Effector memory CD4-positive, alpha-beta T cell (primary cell): ENCODE measurements at places on chromosomes 1 and 21.

- no peak for DNase-seq
These were observed 23.4 kb downstream of the RPL5 start for GRCh38 chr1:92855236-92855635.

DNA sequence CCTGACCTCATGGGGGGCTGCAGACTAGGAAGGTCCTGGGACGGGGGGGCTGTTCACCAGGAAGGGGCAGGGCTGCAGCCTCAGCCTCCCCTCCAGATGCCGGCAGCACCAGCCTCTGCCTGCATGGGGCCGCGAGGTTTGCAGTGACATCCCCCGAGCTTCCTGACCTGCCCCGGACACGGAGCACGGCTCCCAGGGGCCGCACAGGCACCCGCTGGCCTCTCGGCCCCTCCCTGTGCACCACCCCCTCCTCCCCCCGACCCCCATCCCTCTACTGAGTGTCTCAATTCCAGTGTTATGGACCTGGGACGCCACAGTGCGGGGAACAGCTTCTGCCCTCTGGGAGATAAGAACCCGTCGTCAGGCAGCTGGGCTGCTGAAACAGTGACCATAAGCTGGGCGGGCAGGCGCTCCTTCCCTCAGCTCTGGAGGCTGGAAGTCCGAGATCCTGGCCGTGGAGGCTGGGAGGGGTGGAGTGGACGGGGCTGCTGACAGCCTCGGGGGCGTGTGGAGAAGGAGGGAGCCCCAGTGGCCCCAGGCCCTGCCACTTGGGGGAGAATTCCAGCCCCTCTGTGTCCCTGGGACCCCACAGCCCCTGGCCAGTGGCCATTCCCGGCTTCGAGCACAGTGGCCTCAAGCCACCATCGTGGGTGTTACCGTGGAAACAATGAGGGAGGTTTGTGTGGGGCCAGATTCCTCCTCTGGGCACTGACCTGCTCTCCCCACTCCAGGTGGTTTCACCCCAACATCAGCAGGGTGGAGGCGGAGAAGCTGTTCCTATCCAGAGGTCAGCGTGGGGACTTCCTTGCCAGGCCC lies 11.6 kb downstream of the RNF223 start:
- no peak for DNase-seq

GRCh38 chr1:22914633-22915217 lies 57.9 kb downstream of the LACTBL1 start:
- no peak for DNase-seq

DNA sequence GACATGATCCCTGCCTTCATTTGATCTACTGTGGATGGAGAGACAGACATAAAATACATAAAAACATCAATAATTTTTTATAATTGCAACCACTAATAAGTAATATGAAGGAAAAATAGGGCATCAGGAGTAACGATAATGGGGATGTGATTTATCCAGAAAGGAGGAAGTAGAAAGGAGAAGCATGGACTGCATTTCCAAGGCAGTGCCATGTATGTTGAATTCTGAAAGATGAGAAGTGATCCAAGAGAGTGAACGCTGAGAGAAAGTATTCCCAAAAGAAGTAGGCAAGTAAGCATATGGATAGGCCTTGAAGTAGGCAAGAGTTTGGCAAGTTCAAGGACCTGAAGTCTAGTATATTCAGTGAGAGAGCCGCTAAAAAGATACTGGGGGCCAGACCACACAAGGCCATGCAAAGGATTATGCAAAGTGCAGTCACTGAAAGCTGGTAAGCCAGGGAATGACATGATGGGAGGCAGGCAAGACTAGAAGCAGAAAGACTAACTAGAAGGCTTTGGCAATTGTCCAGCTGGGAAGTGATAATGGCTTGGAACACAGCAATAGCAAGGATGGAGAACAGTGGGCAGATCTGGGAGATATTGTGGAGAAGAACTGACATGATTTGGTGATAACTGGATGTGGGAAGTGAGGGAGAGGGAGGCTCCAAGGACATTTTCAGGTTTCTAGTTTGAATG lies 85.9 kb downstream of the TM2D1 start:
- no peak for DNase-seq

GRCh38 chr1:33211972-33212371 lies 30.1 kb upstream of the TRIM62 start:
- no peak for DNase-seq

DNA sequence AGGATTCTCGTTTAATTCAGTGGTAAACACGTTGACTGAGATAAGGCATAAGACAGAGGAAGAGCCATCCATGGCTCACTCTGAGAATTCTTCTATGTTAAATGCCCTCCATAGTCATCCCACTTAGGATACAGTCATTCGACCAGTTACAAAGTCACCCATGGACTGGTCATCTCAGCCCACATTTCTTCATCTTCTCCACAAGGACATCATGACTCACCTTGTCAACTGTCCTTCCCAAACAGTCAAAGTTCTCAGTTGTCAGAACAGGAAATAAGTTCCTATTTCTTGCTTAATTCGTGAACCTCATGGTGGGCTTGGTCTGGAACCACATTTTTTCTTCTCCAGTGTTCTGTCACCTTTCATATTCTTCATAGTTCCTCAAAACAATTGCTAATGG lies 133.2 kb downstream of the TGFB2 start:
- DNase-seq: no peak

GRCh38 chr1:27609210-27609555 lies 5.2 kb upstream of the AHDC1 start:
- DNase-seq: no peak

- DNase-seq: no peak
These were observed 90.7 kb downstream of the RPE65 start for GRCh38 chr1:68359045-68359444.
